ENCODE measurements at places on chromosomes 1 and 21.

DNA sequence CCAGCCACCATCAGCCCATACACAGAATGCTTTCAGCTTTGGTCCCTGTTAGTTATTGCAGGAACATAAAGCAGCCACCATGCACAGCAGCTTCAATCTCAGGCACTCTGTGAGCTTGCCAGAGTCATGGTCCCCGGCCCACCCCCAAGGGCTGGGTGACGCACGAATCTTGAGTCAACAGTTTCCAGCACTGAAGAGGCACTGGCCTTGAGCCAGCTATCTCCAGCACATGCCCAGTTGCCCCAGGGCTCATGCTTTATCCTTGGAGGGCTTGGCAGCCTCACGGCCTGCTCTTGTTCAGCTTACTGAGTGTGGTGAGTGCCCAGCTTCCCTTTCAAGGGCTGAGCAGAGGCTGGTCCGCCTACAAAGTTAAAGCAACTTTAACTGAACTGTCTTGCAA is 200.7 kb upstream of the RAB4A start:
- DNase-seq: peak; percentile 89

DNA sequence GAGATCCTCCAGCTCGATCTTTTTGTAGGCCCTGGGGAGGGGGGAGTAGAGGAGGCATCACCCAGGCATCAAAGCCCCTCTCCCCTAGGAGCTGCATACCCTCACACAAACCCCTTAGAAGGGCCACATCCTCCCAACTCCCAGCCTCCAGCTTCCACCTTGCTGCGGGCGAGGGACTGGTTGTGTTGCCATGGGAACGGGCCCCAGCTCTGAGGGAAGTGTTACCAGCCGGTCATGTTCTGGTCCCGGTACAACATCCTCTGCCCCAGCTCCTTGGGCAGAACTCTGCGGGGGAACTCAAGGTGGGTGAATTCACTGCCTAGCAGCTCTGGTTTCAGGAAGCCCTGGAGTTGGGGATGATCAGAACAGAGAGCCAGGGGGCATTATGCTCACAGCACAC is 4.1 kb downstream of the PPM1J start:
- no peak for DNase-seq

DNA sequence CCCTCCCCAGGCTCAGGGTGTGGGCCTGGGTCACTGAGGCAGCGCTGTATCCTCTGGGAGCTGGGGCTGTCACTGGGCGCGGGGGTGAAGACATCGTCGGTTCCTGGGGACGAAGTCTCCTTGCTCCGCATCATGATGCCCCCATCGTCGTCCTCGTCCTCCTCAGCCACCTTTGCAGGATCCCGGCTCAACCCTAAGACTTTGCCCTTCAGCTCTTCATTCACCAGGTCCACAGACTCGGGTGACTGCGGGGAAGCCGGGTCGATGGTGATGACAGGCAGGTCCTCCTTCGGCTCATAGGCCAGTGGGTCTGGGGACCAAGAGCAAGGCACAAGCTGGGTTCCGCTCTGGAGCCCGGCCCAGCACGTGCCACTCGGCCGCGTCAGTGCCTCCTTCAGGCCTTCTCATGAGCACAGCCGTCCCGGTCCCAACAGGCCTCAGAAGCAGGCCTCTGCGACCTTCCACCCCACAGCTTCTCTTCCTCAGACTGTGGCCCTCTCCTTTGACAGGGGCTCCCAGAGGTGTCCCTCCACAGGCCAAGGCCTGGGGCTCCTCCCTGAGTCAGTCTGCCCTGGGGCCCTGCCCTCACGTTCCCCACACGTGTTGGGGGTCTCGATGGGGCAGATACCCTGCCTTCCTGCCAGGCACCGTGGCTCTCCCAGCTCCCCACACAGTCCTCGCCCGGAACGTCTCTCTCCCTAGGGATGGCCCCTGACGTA is 54.4 kb downstream of the SLC9A1 start:
- DNase-seq: no peak

DNA sequence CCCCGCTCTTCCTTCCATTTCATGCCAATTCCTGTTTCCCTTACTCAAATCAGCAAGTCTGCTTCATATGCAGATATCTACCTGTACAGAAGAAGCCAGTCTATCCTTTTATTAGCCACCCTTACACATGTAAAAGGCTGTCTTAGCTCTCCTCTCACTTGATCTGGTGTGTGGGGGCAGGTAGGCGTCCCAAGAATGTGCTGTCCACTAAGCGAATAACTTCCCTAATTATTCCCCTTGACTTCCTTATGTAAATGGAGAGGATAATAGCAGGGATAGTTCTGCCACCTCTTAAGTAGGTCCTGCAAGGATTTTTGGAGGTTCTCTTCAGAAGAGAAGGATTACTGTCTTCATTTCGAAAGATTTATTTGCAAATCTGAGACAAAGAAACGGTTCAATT is 160.4 kb downstream of the TTLL7 start:
- no peak for DNase-seq

- DNase-seq: no peak
Observed at GRCh38 chr1:219109424-219110018, 64.2 kb upstream of the LYPLAL1 start.

DNA sequence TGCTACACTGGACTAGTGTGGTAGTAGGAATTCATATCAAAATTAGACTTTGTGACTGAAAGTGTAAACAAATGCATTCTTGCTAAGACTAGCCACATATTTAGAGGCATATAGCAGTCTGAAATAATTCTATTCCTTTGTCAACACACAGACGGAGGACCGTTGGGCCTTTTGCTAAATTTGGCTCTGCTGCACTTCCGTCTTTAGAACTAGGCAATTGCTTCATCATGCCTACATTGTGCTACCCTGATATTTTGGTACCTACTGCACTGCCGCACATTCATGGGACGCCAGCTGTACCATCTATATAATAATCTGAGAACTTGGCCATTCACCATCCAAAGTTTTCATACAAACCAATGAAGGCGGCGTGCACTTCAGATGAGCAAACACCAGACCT is 346.8 kb downstream of the KIF26B start:
- peak; percentile 26 for DNase-seq

DNA sequence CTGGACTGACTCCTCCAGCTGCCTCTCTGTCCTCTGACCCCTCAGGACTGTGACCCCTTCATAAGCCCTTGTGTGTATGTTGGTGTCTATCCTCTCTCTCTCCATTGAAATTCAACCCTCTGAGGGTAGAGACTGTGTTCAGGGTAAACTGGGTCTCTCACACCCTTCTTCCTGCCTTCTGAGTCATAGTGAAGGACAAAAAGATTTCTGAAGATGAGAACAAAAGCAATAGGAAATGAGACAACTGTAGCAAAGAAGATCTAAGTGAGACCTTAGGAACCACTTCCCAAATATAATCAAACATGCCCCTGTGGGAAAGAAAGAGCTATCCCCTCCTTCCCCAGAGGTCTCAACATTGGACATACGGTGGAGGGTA is 16.9 kb downstream of the NUAK2 start:
- DNase-seq: no peak

DNA sequence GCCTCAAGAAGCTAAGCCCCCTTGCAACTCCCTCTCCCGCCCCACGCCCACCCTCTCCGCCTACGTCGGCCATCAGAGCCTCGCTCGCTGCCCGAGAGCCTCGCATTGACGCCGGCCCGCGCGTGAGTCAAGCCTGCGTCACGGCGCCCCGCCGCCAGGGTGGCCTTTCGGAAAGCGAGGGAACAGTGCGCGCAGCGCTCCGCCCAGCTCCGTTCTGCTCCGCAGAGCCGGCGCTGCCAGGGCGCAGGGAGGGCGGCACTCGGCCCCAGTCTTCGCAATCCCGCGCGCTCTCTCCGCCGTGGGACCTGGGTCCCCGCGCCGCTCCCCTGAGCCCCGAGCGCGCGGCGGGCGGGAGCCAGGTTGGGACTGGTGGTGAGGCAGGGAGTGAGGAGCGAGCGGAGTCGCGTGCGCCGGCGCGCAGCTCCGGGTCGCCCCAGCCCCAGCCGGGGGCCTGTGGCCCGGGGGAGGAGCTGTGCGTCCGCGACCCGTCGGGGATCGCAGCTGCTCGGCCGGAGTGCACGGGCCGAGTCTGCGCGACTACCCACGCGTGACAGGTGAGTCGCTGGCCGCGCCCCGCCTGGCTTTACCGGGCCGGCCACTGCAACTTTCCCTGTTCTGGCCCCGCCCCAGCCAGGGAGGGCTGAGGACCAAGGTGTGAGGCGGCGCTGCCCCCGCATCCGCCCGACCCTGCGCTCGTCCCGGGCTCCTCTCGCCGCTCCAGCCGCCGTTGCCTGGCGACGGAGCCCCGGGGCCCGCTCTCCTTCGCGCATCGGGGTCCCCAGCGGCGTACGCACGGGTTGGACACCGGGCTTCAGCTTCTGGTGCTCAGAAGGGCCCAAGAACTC is at the start of gene SLC6A17:
SLC6A17 (plus strand) TSS at position 165 of the 845 bp plus-strand sequence. CDS start 16,436 bp downstream, outside the sequence.
- DNase-seq: no peak

GRCh38 chr1:54499097-54499359 is 49.0 kb upstream of the ACOT11 start:
- DNase-seq: no peak

All from inflammatory macrophage (primary cell).